OCI-M1 (cell line): ENCODE measurements at places on chromosomes 5 and 9.

- DNase-seq: no peak
These were observed 81.2 kb upstream of the MAP3K1 start for GRCh38 chr5:56734091-56734694.

GRCh38 chr5:136246632-136247031 is 53.7 kb upstream of the SMIM32 start:
- DNase-seq: no peak

DNA sequence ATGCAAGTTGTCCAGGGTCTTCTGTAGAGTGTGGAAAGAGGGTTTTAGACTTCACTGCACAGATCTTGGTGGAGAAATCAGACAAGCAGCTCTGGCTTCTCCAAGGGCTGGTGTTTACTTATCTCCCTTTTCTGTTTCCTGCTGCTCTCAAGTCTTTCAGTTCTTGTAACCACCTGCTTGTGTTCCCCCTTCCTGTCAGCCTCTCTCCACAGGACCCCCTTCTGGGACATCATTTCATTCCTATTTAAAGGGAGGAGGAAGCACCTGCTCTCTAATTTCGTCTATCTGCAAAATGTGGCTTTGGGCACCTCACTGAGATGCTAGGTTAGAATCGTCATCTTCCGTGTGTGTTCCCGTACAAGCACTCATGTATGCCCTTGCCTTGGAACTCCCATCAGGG is 636.2 kb downstream of the MTRR start:
- DNase-seq: no peak

- DNase-seq: no peak
These were observed 79.2 kb downstream of the COL5A1 start for GRCh38 chr9:134720796-134721195.

GRCh38 chr5:134141331-134142050 is 27.0 kb downstream of the TCF7 start:
- peak; percentile 24 for DNase-seq

DNA sequence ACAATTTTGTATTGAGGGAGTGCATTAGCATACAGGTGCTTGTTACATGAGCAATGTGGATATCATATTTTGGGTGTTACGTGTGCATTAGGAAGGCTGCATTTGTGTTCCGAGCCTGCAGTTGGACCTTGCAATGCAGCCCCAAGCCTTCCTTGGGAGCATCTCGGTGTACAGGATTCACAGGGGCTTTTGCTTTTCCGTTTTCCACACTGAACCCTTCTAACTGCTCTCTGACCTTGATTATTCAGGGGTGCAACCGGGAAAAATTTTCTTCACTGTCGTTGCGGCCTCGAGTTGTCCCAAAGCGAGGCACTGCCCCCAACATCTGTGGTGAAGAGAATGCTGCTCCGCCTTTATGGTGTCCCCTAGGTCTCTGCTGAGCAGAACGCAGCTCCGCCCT is 80.1 kb upstream of the PLEKHG4B start:
- no peak for DNase-seq

GRCh38 chr5:32160228-32160627 is 13.9 kb downstream of the GOLPH3 start:
- DNase-seq: no peak

- no peak for DNase-seq
These were observed 107.4 kb downstream of the ZNF462 start for GRCh38 chr9:106970219-106970975.

DNA sequence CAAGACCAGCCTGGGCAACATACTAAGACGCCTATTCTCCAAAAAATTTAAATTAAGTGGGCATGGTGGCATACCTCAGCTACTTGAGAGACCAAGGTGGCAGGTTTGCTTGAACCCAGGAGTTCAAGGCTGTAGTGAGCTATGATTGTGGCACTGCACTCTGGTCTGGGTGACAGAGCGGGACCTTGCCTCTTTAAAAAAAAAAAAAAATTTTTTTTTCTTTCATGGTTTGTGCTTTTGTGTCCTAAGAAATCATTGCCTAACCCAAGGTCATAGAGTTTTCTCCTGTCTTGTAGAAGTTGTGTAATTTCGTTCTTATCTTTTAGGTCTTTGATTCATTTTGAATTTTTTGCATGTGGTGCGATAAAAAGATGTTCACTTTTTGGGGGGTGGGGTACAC is 12.3 kb downstream of the GPBP1 start:
- DNase-seq: no peak

- peak; percentile 33 for DNase-seq
These were observed 2.9 kb downstream of the DNAJB5 start for GRCh38 chr9:34992376-34992951.

GRCh38 chr5:61245486-61245885 is 83.2 kb upstream of the SMIM15 start:
- DNase-seq: peak; percentile 7

DNA sequence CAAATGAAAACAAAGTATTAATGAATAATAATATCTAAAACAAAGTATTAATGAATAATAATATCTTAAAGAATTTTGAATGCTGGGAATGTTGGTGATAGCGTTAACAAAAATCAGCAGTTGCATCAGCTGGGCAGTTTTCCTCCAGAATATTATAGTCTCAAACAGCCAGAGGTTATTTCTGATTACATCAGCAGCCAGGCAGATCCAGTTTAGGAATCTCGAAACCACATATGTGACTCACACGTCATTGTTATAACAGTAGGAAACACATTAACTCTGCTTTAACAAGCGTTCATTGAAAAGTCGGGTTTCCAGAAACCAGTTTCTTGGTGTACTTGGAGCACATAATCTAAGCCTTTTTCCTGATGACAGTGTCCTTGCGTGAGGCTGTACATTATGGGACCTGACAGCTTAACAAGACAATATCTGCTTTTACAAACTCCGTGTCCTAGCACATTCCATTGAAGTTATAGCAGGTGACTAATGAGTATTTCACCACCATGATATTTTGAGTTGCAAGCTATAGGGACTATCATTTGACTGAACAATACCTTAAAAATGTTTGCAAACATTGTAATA is 559.5 kb upstream of the KLF4 start:
- peak; percentile 68 for DNase-seq

- peak; percentile 99 for DNase-seq
These were observed 133.6 kb downstream of the PTPRD start for GRCh38 chr9:10479172-10479571.

DNA sequence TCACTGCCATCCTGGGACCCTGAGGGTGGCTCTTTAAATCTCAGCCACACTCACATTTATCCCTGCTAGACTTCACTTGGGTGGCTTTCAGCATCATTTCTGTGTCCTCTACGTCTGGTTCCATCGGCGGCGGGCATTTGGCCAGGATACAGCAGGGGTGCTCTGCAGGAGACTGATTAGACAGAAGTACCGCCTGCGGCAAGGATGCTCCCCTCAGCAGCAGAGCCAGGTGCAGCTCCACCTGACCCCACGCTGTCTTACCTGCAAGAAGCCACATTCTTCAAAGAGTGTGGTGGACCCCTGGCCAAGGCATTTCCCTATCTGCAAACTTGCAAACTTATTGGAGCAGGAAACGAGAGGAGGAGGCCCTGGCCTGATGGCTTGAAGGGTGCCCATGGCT is 309.8 kb upstream of the IRX4 start:
- DNase-seq: no peak

- DNase-seq: no peak
These were observed 23.0 kb downstream of the VAV2 start for GRCh38 chr9:133968966-133969617.

GRCh38 chr5:78050888-78051287 is 243.6 kb downstream of the AP3B1 start:
- peak; percentile 24 for DNase-seq

DNA sequence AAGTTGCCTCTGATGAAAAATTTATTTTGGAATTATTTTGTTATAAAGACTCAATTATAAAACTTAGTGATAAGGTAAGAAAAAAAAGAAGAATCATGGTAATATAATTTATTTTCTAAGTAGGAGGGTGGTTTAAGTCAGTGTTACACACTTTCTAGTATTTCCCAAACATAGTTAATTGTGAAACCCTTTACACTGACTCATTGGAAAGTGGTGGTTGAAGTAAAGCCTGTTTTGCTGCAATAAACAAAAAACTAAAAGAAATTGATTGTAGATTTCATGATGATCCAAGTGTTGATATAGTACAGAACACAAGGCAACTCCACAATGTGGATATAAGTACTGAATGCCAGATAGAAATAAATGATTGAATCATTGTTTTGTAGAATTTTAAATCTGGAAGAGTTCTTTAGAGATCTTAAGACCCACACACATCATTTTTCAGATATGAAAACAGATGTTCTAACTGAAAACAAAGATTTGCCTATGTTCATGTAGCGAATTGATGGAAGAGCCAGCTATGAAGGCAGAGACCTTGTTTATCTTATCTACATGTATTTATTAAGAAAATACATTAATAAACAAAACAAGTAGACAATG is 539.8 kb downstream of the PRELID2 start:
- no peak for DNase-seq

DNA sequence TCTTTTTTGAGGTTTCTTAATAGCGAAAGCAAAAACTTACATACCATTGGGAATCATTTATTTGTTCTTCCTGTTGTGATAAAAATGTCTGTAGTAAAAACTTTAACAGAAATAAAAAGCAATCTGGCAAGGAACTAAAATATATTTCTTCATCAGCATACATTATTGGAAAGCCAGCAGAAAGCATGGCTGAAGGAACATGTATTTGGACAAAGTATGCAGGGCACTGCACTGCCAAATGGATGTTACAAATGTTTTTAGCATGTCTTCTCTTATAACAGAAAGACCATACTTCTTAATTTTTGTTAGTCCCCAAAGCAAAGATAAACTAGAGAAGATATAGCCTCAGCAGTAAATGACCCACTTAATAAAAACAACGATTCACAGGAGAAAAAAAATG is 80.5 kb downstream of the SMIM15 start:
- DNase-seq: no peak

DNA sequence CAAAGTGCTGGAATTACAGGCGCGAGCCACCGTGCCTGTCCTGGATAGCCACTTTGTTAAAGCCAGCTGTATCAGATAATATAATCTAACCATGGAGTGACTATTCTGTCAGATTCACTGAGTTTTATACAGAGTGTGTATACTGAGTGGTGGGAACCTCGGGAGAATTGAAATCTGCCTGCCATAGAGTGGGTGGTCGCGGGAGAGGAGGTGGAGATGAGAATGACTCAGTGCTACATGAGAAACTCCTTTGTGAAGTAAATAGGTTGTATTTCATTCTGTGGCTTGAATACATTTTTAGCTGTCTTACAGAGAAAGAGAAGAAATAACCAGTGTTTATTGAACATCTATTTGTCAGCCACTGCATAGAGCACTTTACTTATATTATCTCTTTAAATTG is 26.4 kb downstream of the ATP6V0E1 start:
- DNase-seq: no peak

DNA sequence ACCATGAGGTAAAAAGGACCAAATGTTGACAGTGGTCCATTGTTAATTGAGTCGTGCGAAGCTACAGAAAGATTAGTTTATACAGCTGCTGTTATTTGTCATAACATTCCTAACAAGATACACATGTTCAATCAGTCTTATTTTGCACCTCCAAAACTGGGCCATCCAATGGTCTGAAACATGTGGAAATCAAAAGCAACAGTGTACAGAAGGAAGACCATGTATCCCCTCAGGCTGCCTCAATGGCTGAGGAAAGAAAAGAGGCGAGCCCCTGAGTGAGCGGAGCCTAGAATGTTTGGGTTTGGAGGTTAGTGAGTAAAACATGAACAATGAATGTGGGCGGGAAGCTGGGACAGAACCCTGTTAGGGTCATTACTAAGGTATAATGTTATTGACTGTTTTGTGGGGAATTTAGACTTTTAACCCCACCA is 35.6 kb downstream of the NFIB start:
- DNase-seq: no peak

GRCh38 chr5:155759984-155760383 is 567.0 kb upstream of the SGCD start:
- DNase-seq: no peak
